ENCODE measurements at places on chromosomes 4 and X.

- DNase-seq: no peak
Observed at GRCh38 chr4:37383579-37384229, 139.2 kb downstream of the NWD2 start.

DNA sequence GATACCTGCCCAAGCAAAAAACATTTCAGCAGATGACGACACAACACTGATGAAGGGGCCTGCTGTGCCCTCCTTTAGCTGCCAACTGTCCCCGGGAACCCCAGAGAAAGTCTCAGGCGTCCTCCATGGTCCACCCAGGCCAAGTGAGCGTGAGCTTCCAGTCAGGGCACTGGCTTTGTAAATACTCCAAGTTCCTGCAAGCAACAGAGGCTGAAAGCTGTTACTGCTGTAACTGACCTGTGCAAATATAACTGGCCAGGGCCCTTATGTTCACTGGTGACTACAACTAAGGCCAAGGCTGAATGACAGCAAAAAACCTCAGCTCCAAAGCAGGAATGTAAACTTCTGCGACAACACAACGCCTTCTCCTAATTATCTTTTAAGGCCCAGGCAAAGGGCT is 8.2 kb downstream of the WDR1 start:
- no peak for DNase-seq

DNA sequence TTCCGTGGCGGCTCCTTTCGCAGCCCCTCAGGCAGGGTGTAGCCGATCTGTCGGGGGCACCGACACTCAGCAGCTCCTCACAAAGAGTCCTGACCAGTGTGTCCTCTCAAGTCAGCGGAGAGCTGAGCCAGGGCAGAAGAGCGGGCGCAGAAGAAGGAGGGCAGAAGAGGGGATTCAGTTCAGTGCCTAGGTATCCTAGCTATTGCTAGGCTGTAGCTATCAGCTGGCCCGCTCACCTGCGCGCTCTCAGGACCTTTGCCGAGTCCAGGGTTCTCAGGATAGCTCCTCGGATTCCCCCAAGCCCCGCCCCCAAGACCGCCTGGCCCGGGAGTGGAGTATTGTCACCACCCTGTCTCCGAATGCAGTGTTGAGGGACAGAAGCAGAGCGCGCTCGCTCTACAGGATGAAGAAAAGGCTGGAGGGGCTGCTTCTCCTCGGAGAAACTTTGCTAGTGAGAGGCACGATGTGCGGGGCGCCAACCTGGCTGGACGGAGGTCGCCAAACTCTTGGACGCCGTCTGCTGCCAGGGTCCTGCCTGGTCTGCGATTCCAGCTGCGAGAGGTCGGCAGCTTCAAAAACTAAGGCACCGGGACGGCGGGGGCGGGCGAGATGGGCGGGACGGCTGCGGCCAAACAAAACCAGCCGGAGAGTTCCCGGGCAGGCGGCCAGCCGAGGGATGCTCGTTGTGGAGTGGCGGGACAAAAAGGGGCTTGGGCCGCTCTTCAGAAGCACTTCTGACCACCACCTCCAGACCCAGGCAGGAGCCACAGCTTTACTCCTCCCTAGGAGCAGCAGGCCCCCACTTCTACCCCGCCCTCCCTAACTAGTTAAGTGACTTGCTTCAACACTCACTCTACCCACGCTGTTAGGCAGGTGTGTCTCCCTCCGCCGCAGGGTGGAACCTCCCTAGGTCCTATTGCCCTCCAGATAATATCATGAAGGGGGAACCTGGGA is at the start of gene XKRX:
XKRX (minus strand) TSS at position 258 of the 954 bp plus-strand sequence. CDS start 613 bp downstream, outside the sequence.
- peak; percentile 27 for DNase-seq

DNA sequence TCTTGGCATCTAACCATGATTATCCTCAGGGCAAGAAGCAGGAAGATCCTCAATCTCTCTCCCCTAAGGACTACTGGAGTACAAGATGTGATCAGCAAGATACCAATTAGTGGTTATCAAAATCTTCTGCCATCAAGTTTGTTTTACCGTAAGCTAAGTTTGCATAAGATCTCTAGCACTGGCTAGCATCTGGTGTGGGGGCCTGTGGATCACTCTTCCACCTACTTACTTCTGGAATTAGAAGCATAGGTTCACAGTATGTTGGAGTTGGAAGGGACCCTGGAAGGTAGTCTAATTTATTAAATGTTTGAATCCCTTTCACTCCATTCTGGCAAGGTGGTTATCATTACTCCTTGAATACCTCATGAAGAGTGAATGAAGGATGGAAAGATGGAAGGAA is 93.3 kb upstream of the BANK1 start:
- no peak for DNase-seq
